NCI-H146 (cell line): ENCODE measurements at places on chromosomes 16 and 17.

DNA sequence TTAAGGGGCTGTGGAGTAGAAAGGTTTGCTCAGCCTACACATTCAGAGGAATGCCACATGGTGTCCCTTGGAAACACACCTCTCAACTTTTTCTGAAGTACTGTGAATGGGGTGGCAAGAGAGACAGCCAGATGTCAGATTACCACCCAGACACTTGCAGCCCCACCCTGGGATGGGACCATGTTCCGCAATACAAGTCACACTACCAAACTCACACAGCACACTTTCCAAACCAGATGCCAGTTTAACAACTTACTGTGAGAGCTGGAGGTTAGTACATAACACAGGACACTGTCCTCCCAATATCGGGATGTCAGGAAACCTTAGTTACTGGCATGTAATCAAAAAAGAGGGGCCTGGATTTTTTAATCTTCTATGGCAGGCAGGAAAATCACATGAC, 7.9 kb downstream of the USP7 start:
- DNase-seq, result no peak

DNA sequence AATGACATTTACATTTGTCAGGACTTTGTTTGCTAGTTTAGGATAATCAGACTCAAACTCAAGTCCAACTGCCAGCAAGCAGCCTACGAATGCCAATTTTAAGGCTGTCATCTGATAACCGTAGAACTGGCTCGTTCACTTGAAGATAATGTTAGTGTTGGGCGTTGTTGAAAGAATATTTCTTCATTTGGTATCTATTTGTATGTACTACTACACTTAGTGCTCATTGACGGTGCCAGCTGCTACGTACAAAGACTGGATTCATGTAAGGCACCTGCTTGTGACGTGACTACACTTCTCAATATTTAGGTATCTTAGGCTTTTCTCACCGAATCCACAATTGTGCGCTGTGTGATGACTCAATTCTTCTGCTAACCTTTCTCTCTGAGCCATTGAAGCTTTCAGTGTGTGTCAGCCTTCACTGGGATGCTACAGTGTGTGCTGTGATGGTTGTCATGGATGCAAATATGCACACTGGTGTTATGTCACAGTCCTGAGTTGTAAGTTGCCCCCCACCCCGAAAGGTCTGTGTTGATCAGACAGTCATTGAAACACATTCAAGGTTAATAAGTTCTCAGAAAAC, 5.7 kb downstream of the ATP2C2 start:
- no peak for DNase-seq

- DNase-seq, result no peak
Observed at GRCh38 chr17:69702078-69702477, 287.6 kb downstream of the MAP2K6 start.

DNA sequence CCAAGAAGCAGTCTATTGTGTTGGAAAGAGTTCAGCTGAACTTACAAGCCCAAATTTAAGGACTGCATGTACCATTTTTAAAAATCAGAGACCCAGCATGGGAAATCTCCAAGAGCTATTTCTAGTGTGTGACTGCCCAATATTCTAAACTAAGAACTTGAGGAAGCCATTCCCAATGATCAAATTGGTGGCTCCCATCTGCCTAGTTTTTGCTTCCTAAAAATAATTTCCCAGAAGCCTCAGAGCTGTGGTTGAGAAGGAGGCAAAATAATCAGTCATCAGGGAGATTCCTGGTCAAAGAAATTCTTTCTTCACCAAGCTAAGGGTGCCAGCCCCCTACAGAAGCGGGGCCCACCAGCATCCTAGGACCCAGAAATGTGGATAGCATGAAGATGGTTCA, 176.1 kb upstream of the CDH5 start:
- DNase-seq, result no peak

DNA sequence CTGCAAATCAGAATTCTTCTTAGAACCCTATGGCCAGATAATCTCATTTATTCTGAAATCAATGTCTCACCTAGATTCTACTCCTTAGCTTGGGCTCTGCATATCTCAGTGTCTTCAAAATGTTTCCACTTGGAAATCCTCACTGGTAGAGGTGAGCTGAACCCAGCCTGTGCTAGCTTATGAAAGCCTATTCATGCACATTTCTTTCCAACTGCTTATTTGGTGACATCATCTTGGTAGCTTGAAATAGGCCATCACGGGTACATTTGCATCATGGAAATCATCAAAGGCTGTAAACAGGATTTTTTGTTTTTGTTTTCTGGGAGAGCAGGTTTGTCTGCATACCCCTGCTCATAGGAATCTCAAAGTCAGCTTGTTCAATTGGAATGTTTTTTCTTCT, 130.8 kb downstream of the KCNJ18 start:
- no peak for DNase-seq

DNA sequence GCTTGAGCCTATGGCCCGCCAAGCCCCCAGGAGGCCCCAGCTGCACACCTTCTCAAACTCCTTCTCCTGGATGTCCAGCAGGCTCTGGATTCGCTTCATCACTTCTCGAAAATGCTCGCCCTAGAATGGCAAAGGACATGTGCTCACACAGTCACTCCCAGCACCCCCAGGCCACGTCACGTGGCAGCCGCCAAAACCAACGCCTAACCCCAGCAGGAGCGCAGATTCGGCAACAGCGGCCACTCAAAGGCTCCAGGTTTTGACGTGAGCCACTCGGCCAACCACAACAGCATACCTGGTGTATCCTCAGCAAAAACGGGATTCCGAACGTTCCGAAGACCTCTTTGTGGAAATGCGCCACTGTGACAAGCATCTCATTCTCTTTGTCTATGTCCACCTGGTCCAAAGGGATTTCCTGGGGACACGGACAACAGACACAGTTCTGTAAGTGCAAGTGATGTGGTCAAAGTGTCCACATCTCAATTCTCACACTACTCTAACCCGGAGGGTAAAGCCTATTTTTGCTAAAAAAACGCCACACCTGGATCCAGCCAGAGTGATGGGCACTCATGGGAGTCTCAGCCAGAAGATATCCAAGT, 12.7 kb downstream of the LITAFD start:
- DNase-seq, result no peak

- DNase-seq, result no peak
Observed at GRCh38 chr16:265711-266110, 10.0 kb downstream of the RGS11 start.

GRCh38 chr17:13400491-13400890, 201.2 kb downstream of the HS3ST3A1 start:
- no peak for DNase-seq

- DNase-seq, result no peak
Observed at GRCh38 chr17:38797158-38797490, 2.2 kb downstream of the PIP4K2B start.

- DNase-seq, result peak; percentile 18
Observed at GRCh38 chr16:53091466-53092211, 36.8 kb downstream of the CHD9 start.

DNA sequence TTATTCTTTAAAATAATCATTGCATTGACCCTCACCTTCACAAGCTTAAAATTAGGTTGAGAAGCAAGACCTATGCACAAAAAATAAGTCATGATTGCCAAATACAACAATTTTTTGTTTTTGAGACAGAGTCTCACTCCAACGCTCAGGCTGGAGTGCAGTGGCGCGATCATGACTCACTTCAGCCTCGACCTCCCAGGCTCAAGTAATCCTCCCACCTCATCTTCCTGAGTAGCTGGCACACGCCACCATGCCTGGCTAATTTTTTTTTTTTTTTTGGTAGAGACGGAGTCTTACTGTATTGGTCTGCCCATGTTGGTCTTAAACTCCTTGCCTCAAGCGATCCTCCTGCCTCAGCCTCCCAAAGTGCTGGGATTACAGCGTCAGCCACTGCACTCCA, 24.2 kb downstream of the ZNF652 start:
- no peak for DNase-seq

- peak; percentile 96 for DNase-seq
Observed at GRCh38 chr17:56833809-56834379, at the start of the genes C17orf67 and DGKE. Gene C17orf67 (minus strand): TSS chr17:56833920. CDS start chr17:56815810, 18,110 bp downstream. Gene DGKE (plus strand): TSS chr17:56834151. CDS start chr17:56834796, 645 bp downstream.

GRCh38 chr16:54318941-54319340, 32.4 kb upstream of the IRX3 start:
- DNase-seq, result no peak

DNA sequence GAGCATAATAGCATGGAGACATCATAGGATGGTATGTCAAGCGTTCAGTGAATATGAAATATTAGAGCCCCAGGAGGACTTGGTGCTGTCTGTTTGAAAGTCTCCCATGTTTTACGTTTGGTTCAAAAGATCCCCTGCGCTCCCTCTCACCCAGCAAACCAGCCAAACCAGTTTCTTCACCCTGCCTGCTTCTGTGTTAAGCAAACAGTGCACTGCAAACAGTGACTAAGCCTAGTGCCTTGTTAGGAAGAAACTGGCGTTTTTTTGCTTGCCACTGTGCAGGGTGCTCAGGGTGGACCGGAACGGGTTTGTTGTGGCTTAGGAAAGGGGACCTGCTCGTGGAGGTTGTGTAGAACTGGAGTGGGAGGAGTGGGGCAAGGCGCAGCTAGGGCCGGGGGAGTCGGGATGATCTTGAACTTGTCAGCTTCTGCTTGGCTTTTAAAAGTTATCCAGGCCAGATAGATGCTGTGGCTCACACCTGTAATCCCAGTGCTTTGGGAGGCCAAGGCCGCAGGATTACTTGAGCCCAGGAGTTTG, 7.7 kb downstream of the CDH1 start:
- peak; percentile 87 for DNase-seq
